ENCODE measurements at places on chromosomes 7 and 10.

- no peak for DNase-seq
Observed at GRCh38 chr7:100607111-100607510, 4.9 kb downstream of the PCOLCE start.

GRCh38 chr7:106657085-106657991, 3.6 kb downstream of the CCDC71L start:
- no peak for DNase-seq

- DNase-seq: no peak
Observed at GRCh38 chr10:89683883-89684282, 17.5 kb upstream of the KIF20B start.

DNA sequence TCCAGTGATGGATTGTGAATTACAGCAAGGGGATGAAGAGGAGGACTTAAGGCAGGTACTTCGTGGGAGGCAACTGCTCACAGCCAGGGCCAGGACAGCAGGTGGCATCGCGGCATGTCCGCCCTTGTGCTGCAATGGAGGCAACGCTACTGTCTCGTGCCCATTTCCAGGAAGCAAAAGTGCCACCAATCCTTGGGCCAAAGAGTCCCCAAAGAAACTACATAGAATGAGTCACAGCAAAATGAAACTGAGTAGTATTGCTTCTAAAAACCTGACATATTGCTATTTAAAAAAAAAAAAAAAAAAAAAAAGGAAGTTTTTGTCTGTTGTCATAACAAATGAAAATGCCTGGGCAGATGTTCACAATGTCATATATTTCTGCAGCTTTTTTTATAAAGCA, 46.6 kb downstream of the RSU1 start:
- no peak for DNase-seq

GRCh38 chr10:113058523-113059370, 108.7 kb downstream of the TCF7L2 start:
- DNase-seq: no peak
